ENCODE measurements at places on chromosomes 4 and X.

GRCh38 chrX:74369666-74370065 lies 51.6 kb upstream of the SLC16A2 start:
- no peak for DNase-seq

GRCh38 chr4:85114526-85114925 lies 148.0 kb upstream of the WDFY3 start:
- no peak for DNase-seq

- peak; percentile 41 for DNase-seq
Measured at GRCh38 chr4:25011135-25011866, 19.4 kb downstream of the LGI2 start.

GRCh38 chr4:76095568-76095967 lies 21.1 kb downstream of the ART3 start:
- no peak for DNase-seq

GRCh38 chrX:30627818-30628652 lies 25.2 kb upstream of the GK start:
- peak; percentile 43 for DNase-seq

DNA sequence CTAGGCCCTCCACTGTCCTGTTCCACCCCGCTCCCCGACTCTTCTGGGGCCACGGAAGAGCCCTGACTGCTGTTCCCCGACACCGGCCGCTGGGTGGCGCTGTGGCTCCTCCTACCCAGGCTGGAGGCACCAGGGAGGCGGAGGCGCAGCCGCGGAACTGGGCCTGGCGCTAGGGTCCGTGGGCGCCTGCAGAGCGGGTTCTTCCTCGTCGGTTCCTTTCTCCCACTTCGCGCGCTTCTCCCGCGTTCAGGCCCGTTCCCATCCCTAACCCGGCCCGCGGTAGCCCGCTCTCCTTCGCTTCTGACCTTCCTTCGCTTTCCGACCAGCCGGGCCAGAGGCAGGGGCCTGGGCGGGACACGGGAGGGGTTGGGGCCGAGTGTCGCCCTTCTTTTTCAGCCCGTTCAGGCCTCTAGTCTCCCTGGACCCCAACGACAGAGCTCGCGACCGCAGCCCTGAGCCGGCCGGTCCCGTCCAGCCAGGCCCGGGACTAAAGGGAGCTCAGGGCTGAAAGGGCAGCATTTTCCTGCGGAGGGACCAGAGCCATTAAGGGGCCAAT lies 34.3 kb downstream of the NALF2 start:
- peak; percentile 41 for DNase-seq

- DNase-seq = peak; percentile 21
Measured at GRCh38 chrX:107825698-107826237, at the start of gene MID2. Gene MID2 (plus strand): TSS chrX:107825866. CDS start chrX:107826427, 561 bp downstream.

DNA sequence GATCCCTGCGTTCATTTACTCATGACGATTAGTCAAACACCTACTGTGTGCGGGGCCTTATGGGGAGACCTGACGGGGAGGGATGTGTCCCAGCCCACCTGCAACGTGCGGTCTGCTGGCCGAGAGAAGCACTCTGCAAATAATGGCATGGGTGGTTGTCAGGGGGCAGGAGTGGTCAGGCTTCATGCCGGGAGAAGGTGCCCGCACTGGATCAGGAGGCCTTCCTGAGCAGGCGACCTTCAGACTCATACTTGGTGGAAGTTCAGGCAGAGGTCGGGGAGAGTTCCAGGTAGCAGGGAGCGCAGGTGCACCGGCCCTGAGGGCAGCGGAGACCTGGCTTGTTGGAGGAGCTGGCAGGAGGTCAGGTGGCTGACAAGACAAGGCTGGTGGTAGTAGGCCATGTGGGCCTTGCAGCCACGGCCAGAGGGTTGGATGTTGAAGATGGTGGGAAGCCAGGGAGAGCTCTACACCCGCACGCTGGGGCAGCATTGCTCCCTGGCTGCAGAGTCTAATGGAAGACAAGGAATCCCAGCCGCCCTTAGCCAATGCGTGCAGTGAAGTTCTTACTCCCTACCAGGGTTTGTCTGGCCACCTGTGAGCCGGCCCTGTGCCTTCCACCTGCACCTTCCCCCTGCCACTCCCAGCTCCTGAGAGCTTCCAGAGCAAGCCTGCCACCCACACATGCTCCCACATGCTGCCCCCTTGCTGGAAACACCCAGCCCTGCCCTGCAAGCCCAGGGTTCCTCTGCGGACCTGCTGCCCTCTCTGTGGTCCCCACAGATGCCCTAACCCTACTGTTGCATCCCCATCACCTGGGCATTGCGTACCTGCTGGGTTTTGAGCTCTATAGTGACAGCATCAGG lies 97.3 kb downstream of the PSAPL1 start:
- no peak for DNase-seq

- DNase-seq = no peak
Measured at GRCh38 chr4:150944660-150945059, 70.4 kb downstream of the LRBA start.

DNA sequence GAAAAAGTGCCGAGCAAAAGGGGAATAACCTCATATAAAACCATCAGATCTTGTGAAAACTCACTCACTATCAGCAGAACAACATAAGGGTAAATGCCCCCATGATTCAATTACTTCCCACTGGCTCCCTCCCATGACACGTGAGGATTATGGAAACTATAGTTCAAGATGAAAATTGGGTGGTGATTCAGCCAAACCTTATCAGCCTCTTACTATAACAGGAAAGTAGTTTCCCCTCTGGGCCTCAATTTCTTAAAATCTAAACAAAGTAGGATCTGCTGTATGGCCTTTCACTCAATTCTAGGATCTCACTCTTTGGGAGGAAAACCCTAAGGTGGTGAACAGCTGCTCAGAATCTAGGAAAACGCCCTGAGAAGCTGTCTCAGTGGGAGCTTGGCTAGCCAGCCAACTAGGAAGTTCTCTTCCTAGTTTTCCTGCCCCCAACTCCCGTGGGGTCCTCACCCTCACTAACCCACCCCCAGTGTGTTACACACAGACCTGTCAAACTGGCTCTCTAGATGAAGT lies 1017.1 kb upstream of the HS3ST1 start:
- no peak for DNase-seq

DNA sequence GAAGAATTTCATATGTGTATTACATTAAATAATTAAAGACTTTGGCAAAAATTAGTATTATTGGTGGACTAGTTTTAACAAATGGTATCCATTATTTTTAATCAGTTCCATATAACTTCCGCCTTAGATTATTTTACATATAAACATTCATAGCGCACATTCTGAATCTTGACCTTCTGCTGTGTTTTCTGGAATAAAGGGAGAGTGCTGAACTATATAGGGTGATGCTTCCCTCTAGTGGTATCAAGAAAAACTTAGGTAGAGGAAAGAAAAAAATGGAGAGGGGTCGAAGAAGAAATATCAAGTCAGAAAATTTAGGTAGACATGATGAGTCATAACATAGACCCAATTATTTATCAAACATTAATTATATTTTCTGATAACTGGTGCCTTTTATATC lies 155.6 kb upstream of the PACRGL start:
- peak; percentile 67 for DNase-seq

GRCh38 chrX:20988118-20988517 lies 386.1 kb upstream of the CNKSR2 start:
- DNase-seq = no peak

- DNase-seq = no peak
Measured at GRCh38 chr4:84878546-84878945, 87.9 kb downstream of the WDFY3 start.
